ENCODE measurements at places on chromosomes 6 and 20.

GRCh38 chr6:2314641-2315040, 69.2 kb upstream of the GMDS start:
- DNase-seq: no peak

- DNase-seq: no peak
These were observed 995 bp downstream of the STK4 start for GRCh38 chr20:44967207-44967807.

DNA sequence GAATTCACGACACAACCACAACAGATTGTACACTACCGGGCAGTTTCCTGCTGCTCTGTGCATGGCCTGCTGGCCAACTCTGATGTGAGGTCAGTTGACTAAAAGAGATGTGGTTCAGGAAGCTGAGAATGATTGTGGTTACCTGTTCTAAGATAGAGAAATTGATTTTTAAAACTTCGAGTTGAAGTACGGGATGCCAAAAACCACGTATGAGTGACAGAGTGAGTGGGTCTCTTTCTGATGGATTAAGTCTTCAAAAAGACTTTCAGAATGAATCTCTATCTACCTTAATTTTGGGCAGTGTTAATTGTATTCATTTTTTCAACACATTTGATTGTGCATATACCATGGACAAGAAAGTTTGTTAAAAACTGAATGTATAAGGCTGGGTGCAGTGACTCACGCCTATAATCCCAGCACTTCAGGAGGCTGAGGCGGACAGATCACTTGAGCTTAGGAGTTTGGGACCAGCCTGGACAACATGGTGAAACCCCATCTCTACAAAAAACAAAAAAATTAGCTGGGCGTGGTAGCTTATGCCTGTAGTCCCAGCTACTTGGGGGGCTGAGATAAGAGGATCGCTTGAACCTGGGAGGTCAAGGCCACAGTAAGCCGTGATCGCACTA, 121.2 kb downstream of the SGK1 start:
- DNase-seq: no peak

GRCh38 chr6:22020299-22021003, 276.4 kb downstream of the PRL start:
- no peak for DNase-seq

DNA sequence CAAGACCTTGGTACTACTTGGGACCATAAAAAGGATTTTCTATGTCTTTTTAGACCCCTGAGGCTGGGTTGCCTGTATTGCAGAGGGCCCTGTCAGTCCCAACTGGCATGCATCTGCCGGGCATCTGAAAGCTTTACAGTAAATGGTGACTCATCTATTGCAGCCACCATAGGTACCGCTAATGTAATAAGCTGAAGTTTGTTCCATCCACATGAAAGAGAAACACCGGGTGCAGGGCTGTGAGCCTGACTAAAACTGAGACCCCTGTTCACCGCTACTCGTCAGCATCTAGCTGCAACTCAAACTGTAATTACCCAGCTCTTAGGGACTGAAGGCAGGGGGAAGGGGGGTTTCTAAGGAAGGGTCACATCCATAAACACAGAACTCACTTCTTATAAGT, 49.5 kb downstream of the TRERF1 start:
- peak; percentile 82 for DNase-seq
